ENCODE measurements at places on chromosomes 12 and 14.

- DNase-seq = no peak
Measured at GRCh38 chr14:86798330-86798729, 1194.7 kb downstream of the GALC start.

DNA sequence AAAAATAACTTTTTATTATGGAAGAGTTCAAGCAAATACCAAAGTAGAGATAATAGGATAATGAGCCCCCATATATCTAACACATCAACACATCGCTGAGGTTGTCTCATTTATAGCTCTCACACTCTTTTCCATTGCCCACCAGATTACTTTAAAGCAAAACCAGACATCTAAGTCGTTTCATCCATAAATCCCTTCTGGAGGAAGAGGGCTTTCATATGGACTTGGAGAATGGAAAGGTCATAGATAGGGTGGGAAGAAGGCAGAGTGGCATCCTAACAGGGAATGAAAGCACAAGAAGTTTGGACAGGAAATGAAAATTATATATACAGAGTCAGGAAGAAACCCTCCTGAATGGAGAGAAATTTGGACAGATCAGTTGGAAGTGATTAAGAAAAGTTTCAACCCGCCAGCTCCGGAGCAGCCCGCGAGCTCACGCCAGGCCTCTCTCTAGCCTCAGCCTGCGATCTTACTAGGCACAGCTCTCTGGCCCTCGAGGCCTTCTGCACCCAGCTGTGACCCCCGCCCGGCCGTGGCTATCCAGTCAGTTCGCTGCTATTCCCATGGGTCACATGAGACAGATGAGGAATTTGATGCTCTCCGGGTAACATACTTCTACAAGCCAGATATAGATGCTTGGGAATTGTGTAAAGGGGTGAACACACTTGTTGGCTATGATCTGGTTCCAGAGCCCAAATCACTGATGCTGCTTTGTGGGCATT is 48.4 kb upstream of the NID2 start:
- no peak for DNase-seq

- no peak for DNase-seq
Measured at GRCh38 chr14:93752980-93753561, 35.2 kb downstream of the PRIMA1 start.

GRCh38 chr14:88129306-88130056 is 124.5 kb downstream of the GPR65 start:
- no peak for DNase-seq

DNA sequence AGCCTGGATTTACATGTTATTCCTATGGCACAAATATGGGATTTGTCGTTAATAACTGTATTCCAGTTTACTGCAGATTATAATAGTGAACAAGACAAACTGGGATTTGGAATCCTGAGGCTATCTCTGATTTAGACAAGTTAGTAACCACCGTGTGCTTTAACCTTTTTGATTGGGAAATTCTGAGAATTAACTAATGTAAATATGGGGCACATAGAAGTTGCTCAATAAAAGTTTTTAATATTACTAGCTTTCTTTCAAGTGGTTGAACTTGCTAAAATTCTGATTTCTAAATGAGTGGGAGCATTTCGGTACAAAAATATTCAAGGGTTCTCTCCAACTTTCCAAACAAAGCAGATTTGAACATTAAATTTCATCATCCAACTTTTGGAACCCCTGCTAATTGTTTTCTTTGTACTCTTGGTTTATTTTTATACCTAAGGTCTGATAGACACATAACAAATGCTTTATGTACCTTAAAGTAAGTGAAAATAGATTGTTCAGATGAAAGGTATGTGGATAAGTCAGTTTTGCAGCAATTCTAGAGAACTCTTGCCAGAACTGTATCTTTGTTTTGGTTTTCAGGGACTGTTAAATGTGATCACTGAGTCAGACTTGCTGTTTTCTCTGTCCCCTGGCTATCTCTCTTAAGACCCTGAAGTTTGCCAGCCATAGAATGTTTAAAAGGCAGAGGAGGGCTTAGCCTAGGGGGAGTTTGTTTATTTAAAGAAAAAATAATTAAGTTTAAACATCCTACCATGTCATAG is 57.5 kb downstream of the FRS2 start:
- no peak for DNase-seq

- no peak for DNase-seq
Measured at GRCh38 chr12:132620113-132620898, 1.7 kb downstream of the P2RX2 start.

- no peak for DNase-seq
Measured at GRCh38 chr14:91127401-91127801, 13.5 kb downstream of the DGLUCY start.

- no peak for DNase-seq
Measured at GRCh38 chr12:79262938-79263337, 398.4 kb downstream of the SYT1 start.

- DNase-seq = no peak
Measured at GRCh38 chr14:75264036-75264435, 14.6 kb upstream of the FOS start.

GRCh38 chr12:105222726-105223351 is 13.1 kb downstream of the APPL2 start:
- no peak for DNase-seq

GRCh38 chr14:93675651-93676050 is 112.6 kb downstream of the PRIMA1 start:
- DNase-seq = no peak

DNA sequence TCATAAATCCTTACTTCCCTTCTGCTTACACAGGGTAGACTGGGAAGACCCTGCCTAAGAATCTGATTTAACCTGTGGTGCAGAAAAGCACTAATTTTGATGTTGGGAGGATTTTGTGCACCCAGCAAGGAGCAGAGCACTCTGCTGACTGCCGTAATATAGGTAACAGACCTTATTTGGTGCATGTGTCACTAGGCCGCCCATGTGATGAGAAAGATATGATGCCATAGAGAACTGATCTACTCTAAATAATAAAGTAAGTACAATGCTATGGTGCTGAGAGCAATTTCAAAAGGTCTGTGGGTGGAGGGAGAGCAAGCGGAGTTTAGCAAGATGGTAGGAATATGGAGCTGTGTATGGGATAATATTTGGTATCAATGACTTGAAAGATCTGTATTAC is 1663.6 kb upstream of the SEL1L start:
- DNase-seq = no peak

GRCh38 chr12:112180422-112180821 is 55.1 kb downstream of the TRAFD1 start:
- DNase-seq = no peak

DNA sequence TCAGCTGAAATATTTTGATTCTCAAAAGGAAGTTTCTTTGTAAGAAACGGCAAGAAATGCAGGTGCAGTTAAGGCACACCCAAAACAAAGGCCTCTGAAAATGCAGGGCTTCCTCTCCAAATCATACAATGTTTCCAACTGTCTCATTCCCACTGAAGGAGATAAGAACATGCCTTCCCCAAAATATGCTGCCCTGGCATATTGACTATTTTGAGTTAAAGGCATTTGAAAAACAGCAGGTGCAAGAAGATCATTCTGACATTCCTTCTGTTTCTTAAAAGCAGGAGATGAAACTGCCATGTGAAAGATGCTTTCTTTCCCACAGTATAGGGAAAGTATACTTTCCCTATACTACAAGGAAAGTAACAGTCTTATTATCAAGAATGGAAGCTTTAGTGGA is 33.4 kb upstream of the VASH1 start:
- DNase-seq = no peak

DNA sequence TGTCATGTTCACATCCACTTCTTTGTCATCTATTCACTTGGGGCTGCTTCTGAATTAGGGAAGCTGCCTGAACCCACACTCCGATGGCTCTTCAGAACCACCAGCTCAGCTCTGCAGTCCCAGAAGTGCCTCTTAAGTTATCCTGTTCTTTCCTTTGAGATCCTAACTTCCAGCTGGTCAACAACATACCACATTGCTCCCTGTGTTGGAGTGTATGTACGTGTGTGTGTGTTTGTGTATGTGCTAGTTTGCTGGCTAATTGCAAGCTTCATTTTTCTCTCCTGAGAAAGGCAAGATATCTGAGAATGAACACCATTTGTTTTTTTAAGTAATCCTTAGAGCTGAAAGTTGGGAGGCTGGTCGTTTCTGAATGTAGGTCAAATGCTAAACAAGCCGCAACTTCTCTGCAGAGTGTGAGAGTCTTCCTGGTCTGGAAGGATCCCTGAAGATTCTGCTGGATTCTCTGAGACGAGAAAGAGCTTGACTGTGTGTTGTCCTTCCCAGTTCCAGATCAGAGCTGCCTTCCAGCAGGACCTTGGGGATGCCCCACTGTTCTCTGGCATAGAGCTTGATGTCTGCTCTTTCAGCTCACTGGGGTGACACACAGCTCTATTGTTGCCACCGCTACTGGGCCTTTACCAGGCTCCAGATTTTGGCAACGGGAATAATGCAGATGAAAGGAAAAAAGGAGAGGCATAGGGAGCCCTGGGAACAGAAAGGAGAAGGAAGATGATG is 839 bp downstream of the GSG1 start:
- DNase-seq = no peak

DNA sequence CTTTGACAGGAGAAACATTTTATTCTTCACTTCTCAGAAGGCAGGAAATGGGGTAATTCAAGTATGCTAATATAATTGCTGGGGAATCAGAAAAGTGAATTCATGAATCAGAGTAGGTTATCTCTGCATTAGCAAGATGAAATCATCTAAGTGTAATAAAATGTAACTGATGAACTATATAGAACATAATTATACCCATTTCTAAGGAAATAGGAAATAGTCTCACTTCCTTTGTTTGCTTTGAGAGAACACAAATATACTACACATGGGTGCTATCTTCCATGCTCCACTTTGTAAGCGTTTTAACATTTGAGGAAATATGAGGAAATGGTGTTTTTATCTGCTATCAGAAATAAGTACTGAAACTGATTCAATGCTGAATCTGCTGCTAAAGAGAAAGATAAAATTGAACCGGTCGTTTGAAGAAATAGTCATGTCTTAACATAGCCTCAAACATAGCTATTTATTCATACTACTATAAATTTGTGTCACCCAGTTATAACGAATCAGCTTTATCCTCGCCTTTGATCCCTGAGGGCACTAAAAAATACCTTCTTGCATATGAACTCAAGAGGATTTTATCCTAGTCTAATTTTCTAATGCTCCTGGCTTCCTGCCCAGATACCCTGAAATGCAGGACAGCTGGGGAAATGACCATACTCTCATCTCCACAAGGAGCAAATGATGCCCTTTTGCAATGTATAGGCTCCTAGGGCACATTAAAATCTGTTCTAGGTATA is 696.0 kb downstream of the C12orf50 start:
- DNase-seq = no peak

DNA sequence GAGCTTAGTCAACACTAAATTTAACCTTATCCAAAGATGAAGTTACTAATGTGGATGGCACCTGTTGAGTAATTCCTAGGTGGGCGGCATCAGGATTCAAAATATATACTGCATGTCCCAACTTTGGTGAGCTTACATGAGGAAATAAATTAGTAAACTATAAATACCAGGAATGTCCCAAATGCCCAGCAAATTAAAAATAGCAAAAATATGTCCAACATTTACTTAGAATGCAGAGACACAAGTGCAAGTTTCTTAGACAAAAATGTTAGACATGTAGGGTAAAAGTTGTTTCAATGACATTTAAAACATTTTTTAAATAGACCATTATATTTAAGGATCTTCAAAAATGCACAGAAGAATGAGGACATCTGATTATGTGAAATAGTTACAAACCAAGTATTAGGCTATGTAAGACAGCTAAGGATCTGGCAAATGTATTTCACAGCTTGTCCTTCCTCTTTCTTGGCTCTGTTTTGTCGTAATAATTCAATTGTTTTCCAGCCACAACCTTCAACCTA is 115.9 kb downstream of the NAV3 start:
- DNase-seq = no peak

DNA sequence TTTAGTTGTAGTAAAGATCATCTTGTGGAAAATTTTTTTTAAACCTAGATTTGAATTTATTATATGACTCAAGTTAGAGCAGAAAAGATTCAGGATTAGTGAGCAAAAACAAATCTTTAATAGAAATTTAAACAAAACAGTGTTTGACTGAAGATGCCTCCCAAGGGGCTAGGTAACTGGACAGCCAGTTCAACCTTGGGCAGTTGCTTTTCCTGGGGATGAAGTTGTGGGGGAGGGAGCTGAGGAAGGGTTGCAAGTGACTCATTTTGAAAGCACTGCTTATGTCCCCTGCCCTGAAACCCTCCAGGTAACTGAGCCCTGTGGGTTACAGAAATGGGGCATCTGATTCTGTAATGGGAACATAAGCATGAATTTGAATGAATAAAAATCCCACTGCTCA is 13.1 kb downstream of the CFAP54 start:
- DNase-seq = peak; percentile 16

DNA sequence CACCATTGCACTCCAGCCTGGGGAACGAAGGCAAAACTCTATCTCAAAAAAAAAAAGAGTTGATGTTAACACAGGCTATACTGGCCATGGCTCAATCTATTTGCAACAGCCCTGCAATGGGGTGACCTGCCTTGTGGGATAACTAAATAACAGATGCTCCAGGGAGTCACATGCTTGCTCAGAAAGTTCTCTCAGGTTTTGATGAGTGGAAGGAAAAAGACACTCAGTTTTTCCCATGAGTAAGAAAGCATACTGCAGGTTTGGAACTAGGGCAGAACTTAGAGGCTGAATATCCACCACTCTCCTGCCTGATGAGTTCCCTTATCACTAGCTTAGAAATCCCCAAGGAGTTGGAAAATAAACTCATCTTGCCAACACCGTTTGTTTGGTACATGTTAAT is 16.9 kb downstream of the WSB2 start:
- DNase-seq = no peak

GRCh38 chr12:49493900-49494299 is 44.9 kb upstream of the KCNH3 start:
- no peak for DNase-seq

DNA sequence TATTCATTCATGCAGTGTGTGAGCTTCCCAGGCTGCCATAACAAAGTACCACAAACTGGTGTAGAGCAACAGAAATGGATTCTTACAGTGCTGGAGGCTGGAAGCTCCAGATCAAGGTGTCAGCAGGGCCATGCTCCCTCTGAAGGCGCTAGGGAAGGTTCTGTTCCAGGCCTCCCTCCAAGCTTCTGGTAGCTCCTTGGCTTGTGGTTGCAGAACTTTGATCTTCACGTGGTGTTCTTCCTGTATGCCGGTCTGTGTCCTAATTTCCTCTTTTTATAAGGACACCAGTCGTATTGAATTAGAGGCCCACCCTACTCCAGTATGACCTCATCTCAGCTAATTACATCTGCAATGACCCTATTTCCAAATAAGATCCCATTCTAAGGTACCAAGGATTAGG is 3.1 kb downstream of the OTUB2 start:
- no peak for DNase-seq

- DNase-seq = no peak
Measured at GRCh38 chr14:96922986-96923385, 125.8 kb downstream of the VRK1 start.

- no peak for DNase-seq
Measured at GRCh38 chr12:19288603-19289244, 150.6 kb upstream of the AEBP2 start.

DNA sequence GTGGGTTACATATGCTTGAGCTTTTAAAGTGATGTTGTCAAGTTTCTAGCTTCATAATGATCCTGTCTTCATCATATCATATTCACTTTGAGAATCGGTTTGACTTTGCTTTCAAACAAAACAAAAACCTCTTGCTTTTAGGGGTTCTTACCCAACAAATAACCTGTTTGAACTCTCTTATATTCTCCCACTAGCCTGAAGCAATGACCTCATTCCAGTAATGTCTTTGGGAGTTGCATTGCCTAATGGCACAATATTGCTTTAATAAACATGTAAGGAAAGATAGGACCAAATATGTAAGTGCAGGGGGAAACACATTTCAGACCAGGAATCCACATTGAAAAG is 27.7 kb downstream of the WBP11 start:
- no peak for DNase-seq
